SK-MEL-5 (cell line): ENCODE measurements at places on chromosomes 5 and 9. TPM values are rescaled to one million over a fixed set of nuclear protein-coding genes. Genes with fewer than 3 reads are reported as not detected.

GRCh38 chr5:98296426-98296825 is 477.0 kb upstream of the RGMB start:
- DNase-seq, result no peak

GRCh38 chr5:89908876-89909275 is 500.7 kb downstream of the CETN3 start:
- DNase-seq, result no peak

LCN12 gene
- total RNA-seq, result not detected in 2 replicates

GFI1B gene
- 0.05 and 0.74 TPM in 2 replicates for total RNA-seq

DNA sequence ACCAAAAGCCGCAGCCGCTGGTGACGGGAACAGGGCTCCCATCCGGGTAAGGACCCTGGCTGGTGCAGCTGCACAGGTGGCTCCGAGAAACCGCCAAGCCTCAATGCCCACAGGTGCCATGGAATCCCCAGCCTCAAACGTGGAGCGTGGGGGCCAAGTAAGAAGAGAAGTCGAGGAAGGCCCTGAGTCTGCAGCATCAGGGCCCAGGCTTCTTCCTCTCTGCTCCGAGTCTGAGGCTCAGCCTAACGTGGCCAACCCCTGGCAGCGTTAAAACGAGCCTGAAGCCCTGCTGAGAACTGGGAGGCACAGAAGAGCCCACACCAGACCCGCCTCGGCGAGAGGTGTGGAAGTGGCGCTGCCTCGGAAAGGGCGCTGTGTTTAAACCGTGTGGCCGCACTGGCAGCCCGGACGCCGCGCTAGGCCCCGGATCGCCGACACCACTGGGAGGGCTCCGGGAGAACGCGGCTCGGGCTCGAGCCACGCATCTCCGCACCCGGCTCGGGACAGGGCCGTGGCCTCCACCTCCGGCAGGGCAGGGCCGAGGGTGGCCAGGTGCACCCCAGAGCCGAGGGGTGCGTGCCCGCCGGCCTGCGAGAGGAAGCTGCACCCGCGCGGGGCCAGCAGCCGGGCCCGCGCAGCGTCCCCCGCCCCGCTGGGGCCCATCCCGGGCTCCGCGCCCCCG is 730 bp downstream of the ZMYND19 start:
- no peak for DNase-seq
